Activated T-helper 9 cell treated with anti-CD3 and anti-CD28 coated beads, Interleukin-2, amount 50 U/mL, for 16 hours (primary cell): ENCODE measurements at places on chromosomes 5 and 9.

DNA sequence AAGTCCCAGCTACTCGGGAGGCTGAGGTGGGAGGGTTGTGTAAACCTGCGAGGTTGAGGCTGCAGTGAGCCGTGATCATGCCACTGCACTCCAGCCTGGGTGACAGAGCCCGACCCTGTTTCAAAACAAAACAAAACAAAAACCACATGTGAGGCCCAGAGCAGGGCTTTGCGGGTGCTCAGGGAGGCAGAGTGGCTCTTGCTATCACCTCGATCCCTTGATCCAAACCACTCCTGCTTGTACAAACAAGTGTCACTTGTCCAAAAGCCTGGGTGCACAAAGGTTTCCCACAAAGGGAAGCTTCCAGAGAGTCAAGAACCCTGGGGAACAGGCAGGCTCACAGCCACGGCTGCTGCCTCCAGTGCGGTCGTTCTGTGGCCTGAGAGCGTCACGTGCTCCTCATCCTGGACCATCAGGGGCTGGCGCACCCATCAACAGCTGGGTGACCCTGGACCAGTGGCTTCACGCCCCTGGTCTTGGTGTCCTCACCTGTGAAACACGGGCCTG is 162.7 kb downstream of the C9orf50 start:
- DNase-seq = peak; percentile 41

- DNase-seq = no peak
These were observed 736 bp upstream of the NKD2 start for GRCh38 chr5:1007681-1008450.

- DNase-seq = no peak
These were observed 11.0 kb downstream of the STC2 start for GRCh38 chr5:173317091-173317730.

DNA sequence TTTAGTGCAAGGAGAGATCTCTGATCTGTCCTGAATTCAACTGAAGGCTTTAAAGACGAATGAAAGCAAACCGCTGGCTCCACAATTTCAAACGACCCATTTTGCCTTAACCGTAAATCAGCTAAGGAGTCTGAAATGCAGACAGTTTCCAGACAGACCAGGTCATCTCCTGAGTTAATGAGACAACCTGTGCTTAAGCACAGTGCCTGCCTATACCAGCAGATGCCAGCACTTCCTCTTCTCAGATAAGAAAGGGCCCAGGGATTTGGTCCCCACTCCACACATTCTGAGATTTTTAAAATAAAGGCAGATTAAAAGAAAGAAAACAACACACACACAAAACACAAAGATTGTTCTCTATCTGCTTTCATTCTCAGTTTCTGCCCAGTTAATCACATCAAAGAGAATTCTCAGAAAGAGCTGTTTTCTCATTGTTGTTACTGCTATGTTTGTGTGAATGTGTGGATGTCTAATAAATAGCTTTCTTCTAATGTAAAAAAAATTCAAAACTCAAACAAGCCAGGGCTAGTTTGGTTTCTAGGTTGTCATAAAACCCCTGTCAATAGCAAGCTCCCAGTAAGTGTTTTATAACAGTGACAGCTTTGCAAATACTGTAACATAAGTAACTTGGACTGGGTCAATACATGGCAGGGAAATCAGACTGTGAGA is 157.7 kb upstream of the SLC24A2 start:
- no peak for DNase-seq

- no peak for DNase-seq
These were observed 58.4 kb downstream of the HABP4 start for GRCh38 chr9:96508227-96508940.
